ENCODE measurements at places on chromosomes 3 and 15.

DNA sequence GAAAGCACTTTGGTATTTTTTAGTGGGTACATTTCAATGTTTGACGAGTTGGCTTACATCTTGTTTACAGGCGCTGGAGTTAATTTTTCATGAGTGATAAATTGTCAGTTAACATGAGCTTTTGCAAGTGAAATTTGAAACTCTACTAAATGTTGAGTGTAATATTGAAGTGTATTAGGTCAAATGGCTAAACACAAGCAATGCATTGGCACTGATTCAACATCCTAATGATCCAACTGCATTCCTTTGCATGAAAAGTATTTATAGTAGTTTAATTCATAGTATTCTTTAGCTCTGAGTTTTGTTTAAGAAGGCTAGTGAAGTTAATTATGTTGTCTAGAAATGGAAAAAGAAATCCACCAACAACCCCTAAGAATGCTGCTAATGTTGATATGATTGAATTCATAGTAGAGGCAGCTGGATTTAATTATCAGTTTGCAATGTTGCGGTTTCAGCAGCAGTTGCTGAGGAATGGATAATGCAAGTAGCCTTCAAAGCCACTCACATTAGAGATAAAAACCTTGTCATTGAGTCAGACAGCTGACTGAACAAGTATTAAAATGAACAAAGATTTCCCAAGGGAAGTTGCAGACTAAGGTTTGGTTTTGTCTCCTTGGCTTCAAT is 245.6 kb upstream of the GOLIM4 start:
- DNase-seq = no peak

- DNase-seq = no peak
These were observed 472.6 kb upstream of the CDIN1 start for GRCh38 chr15:36106640-36107335.

DNA sequence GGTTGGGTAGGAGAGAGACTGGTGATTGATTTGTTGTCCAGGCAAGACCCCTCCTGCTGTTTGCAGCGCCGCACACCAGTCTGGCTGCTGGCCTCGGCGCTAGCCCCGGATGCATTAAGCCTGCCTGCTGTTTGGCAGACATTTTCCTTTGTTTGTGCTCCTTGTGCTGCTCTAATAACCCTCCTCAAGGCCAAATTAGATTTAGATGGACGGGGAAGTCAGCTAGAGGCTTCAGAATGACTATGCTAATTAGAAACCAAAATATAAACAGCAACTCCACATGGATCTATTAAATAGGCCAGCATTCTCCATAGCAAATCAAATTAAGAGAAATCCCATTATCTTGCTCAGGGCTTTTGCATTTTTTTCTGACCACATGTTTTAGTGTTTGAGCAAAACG is 445.2 kb downstream of the SQOR start:
- no peak for DNase-seq

- no peak for DNase-seq
These were observed 6.5 kb downstream of the SPG11 start for GRCh38 chr15:44656913-44657312.

DNA sequence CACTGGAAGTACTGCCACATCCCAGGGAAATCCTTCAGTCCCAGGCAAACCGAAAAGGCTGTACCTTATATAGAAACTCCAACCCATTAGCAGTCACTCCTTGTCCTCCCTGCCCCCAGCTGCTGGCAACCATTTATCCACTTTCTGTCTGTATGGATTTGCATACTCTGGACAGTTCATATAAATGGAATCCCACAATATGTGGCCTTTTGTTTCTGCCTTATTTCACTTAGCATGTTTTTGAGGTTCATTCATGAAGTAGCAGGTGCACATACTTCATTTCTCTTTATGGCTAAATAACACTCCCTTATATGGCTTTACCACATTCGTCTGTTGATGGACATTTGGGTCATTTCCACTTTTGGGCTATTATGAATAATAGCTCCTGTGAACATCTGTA is 51.6 kb upstream of the CMTM8 start:
- DNase-seq = no peak

GRCh38 chr15:74549816-74550215 is 8.8 kb downstream of the ARID3B start:
- peak; percentile 3 for DNase-seq

- no peak for DNase-seq
These were observed 192.9 kb upstream of the CCDC54 start for GRCh38 chr3:107184375-107184774.

DNA sequence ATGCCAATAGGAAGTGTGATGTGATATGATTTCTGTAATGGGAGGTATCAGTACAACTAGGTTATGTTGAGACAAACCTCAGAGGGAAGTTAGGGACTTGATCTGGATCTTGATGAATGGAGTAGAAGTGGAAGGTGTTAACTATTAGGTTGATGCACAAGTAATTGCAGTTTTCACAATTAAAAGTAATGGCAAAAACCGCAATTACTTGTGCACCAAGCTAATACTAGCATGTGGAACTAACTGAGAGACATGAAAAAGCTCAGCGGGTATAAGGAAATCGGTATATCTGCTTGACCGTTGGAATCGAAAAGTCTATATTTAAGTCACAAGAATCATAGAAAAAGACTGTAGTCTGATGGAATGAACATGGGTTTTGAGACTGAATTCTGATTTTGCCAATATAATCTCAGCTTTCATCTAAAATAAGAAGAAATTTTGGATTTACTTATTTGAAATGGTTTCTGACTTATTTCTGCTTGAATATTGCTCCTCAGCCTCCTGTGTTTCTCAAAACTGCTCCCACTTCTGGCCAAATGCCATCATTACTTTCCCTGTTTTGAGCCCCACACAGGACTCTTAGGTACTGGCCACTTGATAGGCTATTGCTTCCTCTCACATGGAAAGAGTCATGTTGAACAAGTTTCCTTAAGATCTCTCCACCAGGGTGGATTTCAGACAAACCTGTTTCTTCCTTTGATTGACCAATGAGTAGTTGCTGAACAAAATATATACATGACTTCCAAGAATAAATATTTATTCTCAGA is 271.5 kb upstream of the COL8A1 start:
- no peak for DNase-seq

GRCh38 chr15:47716516-47716915 is 789 bp upstream of the SEMA6D start:
- DNase-seq = no peak

- no peak for DNase-seq
These were observed 210.2 kb downstream of the ADAMTS17 start for GRCh38 chr15:100131321-100132224.

DNA sequence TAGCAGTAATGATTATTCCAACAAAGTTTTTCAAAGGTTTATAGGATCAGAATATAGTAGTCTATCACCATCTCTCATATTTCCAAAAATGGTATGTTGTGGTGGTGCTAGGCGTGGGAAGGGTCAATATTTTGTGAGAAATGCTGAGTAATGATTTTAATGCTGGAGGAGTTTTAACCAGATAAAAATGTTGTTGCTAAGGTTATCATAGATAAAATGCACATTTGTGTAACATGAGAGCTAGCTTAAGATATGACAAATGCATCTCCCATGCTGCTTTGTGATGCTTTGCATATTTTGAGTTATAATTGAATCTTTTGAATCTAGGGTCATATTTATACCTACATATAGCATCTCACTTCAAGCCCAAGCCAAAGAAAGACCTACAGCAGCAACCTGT is 103.9 kb upstream of the ROBO1 start:
- DNase-seq = no peak

GRCh38 chr15:79037848-79038247 is 52.7 kb downstream of the RASGRF1 start:
- DNase-seq = no peak

Data from SIG-M5 (cell line).